ENCODE measurements at places on chromosomes 6 and 20.
A peak's percentile ranks its signal among the peaks of the same experiment; 100 is the strongest.

DNA sequence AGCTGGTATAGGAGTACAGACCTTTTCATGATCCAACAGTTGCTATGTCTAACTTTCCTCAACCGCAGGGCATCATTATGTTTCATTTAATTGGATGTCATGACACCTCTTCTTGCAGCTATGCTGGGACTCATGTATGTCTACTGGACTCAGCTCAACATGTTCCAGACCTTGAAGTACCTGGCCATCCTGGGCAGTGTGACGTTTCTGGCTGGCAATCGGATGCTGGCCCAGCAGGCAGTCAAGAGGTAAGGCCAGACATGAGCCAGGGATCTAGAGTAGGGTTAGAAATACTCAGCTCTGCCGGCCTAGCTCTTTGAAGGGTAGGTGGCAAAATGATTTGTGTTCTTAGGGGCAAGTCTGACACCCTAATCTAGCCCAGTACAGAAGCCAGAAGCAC lies 25.2 kb downstream of the GHRH start:
- DNase-seq, result peak; percentile 61

DNA sequence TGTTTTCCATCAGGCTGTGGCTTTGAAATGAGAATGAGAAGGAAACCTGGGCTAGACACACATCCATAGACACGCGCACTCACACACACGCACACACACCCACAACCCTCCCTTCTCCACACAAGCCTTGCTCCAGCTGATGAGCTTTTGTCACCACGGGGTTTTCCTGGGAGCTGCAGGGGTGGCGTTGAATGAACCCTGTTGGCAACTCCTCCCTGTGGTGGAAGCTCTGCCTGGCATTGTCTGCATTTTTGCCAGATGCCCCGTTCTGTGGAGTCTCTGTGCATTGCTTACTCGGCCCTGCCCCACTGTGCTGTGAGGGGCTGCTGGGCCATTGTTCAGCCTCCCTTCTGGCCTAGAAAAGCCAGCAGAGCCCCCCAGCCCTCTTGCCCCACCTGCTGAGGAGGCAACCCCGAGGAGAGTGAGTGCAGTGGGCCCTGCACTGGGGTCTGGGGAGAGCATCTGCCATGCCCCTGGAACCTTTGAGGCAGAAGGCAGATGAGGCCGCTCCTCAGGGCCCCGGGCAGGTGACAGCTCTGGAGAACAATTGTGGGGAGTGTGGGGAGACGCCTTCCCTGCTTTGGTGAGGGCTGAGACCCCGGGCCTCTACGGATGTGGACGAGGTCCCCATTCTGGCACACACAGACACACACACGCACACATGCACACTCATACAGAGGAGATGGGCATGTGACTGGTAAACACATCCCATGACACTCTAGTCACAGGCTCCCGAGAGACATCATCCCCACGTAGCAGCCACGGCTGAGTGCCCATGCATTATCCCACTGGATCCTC lies 9.9 kb downstream of the ADIG start:
- no peak for DNase-seq

- DNase-seq, result no peak
Observed at GRCh38 chr20:48166082-48166835, 381.0 kb upstream of the SULF2 start.

GRCh38 chr6:31317036-31317435 lies 39.9 kb downstream of the HLA-B start:
- no peak for DNase-seq

GRCh38 chr20:17541596-17541995 lies 10.4 kb upstream of the BFSP1 start:
- no peak for DNase-seq

GRCh38 chr6:116876635-116877611 lies at the start of gene RFX6:
Gene RFX6, plus strand, starts transcription at chr6:116877242. Its CDS starts 34 bp downstream, at chr6:116877276.
- DNase-seq, result no peak

- no peak for DNase-seq
Observed at GRCh38 chr6:142881761-142882160, 63.2 kb downstream of the HIVEP2 start.

DNA sequence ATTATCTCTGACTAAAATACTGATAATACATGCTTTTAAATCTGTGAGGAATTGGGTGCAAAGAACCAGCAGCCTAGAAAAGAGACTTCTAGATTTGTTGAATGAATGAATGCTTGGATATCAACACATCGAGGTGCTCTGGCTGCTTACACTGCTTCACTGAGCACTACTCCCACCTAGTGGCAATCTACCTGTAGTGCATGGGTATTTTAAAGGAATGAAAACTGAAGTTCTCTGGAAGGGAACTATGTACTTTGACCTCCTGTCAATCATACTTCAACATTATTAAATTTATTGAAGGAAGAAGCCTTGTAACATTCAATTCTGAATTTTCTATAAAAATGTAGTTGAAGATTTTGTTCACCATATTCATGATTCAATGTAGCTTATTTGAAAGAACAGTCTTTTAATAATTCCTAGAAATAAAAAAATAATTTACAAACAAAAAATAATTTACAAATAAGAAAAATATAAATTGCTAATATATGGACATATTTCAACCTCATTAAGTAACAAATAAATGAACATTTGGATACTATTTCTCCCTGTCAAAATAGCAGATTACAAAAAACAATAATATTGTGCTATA lies 111.2 kb upstream of the MMS22L start:
- no peak for DNase-seq

- no peak for DNase-seq
Observed at GRCh38 chr20:3721912-3722311, 9.5 kb upstream of the SIGLEC1 start.

DNA sequence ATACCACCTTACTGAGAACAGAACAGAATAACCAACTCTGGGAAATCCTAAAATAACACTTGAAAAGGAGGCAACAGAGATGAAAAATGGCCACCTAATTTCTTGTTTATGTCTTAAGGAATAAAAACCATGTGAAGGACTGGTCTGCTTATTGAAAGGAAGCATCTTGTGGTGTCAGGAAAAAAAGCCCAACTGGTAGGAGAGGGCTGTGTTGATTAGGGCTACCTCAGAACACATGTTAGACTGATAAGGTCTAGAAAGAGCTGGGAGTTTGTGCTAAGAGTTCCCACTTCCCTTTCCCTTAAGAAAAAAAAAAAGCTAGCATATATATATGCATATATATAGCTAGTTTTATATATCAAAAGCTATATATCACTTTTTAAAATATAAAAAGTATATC lies 425.3 kb upstream of the BTBD3 start:
- DNase-seq, result no peak

DNA sequence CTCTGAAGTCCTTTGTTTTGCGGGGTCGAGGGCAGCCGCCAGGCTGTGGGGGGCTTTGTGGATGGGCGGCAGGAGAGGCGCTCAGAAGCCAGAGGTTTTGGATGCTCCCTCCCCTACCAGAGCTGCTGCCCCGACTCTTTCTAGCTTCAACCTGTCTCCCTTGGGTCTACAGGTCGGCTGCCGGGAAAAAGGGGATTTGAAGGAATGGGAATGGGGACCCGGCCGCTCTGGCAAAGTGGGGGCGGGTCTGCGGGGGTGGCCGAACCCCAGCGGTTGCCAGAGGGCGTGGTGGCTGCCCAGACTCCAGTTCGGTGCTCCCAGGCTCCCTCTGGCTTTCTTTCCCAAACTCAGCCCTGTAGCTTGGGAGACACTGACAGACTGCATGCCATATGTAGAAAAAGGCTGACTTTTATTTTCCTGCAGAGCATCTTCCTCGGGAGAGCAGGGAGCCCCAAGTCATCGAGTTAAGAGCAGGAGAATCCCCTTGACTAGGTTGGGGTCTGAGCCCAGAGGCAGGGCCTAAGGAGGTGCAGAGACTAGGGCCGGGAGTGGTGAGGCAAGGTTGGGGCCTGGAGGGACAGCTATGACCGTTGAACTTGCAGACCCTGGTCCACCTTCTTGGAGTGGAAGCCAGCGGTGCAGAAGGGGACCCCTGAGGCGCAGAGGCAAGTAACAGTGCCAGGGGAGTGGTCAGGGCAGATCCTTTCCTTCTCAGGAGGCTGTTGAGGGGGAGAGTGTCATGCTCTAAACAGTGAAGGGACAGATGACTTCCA lies 1.4 kb upstream of the PPP1R18 start:
- peak; percentile 56 for DNase-seq

GRCh38 chr6:163232015-163232523 lies 182.4 kb upstream of the QKI start:
- no peak for DNase-seq

DNA sequence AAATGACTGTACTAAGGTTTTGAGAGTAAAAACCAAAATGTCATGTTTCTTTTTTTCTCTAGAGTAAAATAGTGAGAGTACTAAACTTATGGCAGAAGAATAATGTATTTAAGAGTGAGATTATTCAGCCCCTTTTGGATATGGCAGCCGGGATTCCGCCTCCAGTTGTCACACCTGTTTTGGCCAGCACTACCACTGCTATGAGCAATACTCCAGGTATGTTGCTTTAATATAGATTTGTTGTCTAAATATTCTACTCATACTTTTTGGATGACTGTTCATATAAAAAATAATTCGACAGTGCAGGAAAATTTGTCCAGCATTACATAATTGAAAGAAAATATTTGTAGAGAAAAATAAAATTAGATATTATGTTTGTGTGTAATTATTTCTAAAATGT lies 59.5 kb downstream of the SCAF8 start:
- DNase-seq, result no peak

DNA sequence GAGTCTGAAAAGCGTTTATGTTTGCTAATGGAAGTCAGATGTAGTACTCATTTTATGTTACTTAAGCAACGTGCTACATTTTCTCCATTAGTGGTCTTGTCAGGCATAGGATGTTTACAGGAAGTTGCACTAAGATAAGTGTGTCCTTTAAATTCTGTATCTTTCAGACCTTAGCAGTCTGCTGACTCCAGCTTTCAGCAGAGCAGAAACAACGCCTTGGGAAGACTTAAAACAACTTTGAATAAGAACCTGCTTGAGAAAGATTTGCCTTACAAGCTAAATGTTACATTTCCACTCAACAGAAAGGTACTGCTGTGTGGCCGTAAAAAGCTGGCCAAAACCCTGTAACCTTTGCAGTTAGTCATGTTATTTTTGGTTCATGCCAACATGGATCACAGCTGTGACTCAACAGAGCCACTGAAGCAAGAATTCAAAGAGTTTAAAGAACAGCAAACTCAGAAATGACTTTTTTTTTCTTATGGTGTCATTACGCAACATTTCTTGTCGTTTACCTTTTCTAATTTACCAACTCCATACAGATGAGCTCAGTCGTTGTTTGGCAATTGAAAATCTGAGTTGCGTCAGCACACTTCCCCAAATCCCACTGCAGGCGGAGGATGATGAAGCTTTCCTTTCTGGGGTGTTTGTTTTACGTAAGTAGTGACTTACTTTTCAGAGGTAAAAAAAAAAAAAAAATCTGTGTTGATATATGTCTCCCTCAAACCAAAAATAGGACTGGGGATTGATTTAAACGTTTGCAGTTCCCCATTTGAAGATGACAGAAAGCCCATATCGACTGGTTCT lies 27.9 kb upstream of the BMP6 start:
- no peak for DNase-seq

GRCh38 chr6:143976806-143977349 lies 31.2 kb downstream of the PLAGL1 start:
- DNase-seq, result no peak

DNA sequence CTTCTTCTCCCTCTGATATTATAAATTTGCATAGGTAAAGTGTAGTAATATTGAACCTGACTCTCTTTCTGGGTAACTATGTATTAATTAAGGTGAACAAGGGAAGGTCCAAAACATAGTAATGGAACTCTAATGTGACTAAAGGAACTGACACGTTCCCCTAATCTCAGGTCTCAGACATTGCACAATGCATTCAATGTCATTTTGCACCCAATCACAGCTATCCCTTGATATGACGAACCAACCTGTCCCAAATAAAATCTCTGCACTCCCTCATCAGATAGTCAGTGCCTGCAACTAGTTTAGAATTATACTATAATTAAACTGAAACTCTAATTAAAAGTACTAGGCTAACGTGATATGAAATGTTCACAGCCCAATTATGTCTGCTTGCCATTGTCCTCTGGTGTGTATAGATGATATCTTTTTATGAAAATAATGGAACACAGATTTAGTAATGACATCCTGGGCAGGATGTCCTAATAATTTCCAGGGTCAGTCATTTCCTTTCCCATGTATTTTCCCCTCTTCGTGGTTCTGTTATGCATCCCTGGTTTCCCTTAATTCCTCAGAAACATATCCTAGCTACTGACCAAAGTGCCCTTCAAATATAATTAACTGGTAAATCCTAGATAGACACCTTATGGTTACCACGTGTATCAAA lies 36.8 kb downstream of the PTPRK start:
- no peak for DNase-seq

- DNase-seq, result no peak
Observed at GRCh38 chr6:138592749-138593123, 93.4 kb upstream of the NHSL1 start.

- DNase-seq, result no peak
Observed at GRCh38 chr20:63177134-63177784, 38.7 kb downstream of the YTHDF1 start.

- peak; percentile 17 for DNase-seq
Observed at GRCh38 chr6:45663251-45664221, 285.8 kb upstream of the SUPT3H start.

DNA sequence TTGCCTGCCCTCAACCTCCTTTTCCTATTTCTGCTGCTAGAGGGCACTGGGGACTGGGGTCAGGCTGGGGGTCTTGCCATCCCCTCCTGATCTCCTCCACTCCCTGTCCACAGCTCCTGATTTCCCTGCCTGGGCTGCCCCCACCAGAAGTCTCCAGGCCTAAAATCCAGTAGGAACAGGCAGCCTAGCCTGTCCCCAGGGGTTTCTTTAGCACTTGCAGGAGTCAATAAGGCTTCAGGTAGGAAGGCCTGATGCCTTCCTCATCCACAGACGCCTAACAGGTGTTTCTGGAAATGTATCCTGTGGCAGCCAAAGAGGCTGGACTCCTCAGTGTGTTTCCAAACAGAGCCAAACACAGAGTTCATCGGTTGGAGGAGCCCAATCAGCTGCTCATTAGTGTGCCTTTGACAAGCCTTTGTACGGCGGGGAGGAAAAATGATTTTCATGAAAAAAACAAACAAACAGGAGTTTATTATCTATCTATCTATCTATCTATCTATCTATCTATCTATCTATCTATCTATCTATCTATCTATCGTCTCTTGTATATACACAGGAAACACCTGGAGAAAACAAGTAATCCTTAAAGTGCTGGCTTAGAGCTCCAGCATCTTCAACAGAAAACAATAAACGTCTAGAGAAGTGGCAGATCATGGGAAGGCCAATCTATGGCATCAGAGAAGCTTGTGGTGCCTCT lies 3.7 kb upstream of the RAET1E start:
- DNase-seq, result no peak

DNA sequence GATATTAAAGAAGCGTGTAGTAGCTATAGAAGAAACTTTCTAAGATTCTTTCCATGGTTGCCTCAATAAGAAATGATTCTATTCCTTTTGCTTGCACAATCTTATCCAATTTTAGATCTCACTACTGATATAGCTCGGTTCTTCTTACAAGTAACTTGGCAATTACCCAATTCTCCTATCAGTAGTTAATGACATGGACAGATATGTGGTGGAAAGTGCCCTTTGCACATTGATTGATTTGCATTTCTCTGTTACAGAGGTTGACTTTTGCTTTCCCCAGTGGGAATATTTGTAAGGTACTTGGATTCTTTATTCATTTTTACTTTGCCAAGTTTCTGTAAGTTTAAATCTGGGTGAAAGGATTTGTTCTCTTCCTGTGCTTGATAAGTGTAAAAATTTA lies 93.7 kb upstream of the QKI start:
- no peak for DNase-seq

GRCh38 chr20:62739581-62740285 lies 31.1 kb downstream of the NTSR1 start:
- DNase-seq, result peak; percentile 20
